ENCODE measurements at places on chromosomes 11 and 22.
A peak's percentile ranks its signal among the peaks of the same experiment; 100 is the strongest.

DNA sequence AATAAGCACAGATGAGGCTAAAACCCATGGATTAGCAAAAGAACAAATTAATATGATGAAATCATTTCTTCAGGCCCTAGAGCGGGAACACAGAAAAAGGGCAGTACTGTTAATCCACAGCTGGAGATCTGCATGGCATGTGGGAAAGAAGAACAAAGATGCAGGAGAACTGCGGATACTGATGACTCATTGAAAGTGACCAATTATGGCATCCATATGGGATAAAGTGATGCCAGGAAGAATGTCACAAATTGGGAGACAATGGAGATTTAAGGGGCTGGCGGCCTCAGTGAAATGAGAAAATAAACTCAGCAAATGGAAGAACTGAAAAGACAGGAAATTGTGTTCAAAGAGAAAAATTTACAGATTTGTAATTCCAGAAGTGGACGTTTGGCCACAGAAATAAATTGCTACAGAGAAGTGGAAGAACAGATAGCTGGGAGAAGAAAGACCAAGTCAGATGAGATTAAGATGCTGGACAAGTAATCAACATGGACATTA, 39.4 kb downstream of the SIK3 start:
- DNase-seq, result no peak

- no peak for DNase-seq
Measured at GRCh38 chr11:224424-224823, 11.7 kb downstream of the SIRT3 start.

DNA sequence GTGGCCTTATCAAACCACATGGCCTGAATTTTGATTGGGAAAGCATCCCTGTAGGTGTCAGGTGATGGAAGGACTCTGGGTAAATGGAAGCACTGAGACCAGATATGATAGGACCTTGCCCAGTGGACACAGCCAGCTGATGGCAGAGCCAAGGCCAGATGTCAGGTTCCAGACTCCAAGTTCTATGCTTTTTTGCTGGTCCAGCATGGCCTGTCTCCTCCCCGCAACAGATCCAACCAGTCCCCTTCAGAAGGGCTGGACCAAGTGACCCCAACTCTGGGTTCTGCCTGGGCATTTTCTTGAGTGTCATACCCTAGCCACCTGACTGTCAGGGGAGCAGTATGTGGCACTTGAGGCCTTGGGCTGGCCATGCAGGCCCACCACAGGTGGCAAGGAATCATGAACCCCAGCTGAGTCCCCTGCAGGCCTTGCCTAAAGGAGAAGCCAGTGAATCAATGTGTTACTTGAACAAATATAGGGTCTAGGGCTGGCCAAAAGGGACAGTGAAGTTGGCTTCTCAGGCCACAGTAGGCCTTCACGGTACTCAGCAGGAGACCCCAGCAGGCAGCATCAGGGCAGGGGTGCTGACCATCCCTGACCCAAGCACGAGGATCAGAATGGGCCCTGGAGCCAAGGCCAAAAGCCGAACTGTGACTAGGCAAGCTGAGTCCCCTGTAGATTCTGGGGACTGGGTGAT, 27.1 kb downstream of the KCNQ1OT1 start:
- no peak for DNase-seq

DNA sequence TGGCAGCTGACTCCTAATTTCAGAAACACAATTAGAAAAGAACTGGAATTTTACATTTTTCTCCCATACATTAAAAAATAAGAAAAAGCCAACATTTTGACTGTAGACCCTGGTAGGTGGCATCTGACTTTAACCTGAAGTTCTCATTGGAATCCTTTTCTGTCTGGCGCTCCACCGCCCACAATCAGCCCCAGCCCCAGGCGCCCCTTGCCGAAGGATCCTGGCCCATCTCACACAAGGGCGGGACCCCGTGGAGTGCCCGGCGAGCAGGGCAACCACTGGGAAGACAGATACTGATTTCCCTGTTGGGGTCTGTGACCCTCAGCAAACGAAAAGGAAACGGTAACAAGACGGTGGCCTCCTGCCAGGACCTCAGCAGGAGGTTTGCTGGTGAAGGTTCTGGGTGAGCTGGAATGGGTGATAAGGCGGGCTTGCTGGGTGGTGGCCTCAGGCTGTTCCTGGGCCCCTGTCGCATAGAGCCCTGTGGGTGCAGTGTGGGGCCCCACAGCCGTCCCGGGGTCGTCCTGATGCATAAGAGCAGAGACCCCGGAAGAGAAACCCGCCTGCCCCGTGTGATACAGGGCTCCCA, 15.7 kb downstream of the TSPO start:
- no peak for DNase-seq

DNA sequence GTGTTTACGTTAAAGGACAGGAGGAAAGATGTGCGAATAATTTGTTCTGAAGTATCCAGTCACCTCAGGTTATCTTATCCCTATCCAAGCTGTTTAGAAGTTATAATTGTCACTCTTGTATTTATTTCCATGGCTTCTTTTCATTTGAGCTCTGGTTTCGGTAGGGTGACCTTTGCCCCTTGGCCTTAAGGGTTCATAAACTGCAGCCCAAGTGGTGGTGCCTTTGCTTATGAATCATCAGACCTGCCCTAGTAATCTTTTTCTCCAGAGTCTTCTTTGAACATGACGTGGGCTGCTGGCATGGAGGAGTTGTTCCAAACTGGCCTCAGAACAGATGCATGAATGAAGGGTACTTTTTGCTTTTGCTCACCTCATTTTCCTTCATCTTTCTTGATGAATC, 6.5 kb upstream of the CRYBB3 start:
- no peak for DNase-seq

DNA sequence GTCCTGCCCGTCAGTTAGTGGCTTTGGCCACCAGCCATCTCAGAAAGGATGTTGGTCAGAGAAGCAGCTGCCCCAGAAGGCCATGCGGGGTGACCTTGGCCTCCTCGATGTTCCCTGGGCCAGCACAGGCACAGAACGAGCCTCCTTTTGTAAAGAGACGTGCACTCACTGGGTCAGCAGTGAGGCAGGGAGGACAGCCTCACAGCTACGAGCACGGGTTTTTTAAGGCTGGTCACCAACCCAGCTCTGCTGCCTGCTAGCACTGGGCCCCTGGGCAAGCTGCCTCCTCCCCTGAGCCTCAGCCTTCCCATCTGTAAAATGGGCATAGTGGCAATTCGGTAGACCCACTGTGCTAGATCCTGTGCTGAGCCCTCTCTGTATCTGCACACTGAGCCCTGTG, 10.8 kb downstream of the IGLL1 start:
- DNase-seq, result no peak

GRCh38 chr22:26502688-26503561, 9.3 kb downstream of the TFIP11 start:
- DNase-seq, result peak; percentile 22

- DNase-seq, result no peak
Measured at GRCh38 chr11:133134314-133135173, 397.8 kb downstream of the OPCML start.

DNA sequence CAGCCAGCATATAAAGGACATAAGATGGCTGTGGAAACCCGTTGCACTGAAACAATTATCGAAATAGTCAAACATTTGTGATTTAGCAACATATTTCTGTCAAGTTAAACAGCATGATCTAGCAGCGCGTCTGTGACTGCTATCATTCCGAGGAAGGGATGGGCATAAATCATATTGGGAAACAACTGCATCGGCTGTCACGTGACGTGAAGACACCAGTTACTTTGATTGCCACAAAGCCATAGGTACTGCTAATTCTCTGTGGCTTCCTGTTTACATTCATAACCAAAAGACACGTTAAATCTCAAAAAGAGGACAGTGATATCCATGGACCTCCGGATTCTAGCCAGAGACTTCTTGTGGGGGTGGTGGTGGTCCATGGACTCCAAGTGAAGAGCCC, 87.8 kb downstream of the CACNA1I start:
- no peak for DNase-seq

DNA sequence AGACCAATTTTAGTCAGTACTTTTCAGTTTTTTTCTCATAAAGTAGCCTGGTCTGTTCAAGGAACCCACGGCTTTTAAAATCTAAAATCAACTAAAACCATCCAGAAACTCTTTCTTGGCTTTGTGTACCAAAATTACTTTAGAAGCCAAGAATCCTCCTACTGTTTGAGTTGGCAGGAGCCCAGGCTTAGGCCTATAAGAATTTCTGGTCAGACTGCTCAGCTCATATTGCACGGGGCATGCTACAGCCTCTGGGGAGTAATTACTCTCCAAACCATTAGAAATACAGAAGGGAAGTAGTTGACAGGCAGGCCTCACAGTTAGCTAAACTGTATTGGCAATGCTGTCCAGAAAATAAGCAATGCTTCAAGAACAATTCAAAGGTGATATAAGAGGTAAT, 1862.9 kb upstream of the RAG2 start:
- no peak for DNase-seq

DNA sequence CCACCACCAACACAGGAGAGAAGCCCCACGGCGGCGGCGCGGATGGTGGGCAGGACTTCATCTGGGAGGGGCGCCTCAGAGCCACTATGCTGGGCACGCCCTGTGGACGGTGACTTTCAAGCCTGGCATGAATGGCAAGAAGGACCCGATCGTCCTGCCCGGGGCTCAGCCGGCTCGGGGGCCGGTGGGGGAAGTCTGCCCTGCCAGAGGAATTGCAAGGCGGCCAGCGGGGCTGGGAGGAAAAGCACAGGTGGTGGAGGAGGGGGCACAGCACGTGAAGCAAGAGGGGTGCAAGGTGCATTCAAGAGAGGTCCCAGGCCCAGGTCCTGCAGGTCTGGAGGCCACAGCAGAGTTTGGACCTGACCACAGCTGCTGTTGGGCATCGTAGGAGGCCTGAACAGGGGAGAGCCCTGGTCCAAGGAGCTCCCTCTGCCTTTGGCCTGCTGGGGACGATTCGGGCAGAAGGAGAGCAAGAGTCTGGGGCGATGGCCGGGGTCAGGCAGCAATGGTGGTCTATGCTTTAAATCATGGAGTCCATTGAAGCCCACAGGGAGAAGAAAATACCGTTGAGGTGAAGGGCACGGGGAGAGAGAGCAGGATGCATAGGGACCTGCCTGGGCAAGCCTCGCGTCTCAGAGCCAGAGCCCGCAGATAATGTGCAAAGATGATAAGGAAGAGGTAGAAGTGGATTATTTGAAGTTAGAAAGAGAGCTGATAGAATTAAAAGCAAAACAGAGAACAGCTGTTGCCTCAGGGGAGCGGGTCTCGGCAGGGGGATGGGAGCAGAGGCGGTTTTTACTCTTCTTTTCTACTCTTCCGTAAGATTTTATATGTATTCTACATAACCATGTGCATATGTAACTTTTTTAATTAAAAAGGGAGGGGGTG, 82.6 kb upstream of the SHISAL1 start:
- no peak for DNase-seq

- DNase-seq, result no peak
Measured at GRCh38 chr11:35610631-35611030, 7.6 kb upstream of the FJX1 start.

DNA sequence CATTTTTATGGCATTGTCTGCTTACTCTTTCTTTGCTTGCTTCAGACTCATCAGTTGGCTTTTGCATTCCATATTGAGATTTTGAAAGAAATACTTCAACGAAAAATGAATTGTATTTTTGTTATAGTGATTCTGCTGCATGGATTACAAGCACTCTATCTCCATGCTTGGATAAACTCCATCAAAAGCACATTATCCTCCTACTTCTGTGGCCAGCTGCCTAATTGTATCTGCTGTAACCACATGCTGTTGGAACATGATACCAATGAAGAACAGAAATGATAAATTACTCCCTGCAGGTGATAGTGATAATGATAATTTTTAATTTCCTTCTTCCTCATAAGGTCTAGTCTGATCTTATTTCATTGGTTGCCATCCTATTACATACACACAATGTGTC, 100.8 kb downstream of the PRMT3 start:
- DNase-seq, result no peak

DNA sequence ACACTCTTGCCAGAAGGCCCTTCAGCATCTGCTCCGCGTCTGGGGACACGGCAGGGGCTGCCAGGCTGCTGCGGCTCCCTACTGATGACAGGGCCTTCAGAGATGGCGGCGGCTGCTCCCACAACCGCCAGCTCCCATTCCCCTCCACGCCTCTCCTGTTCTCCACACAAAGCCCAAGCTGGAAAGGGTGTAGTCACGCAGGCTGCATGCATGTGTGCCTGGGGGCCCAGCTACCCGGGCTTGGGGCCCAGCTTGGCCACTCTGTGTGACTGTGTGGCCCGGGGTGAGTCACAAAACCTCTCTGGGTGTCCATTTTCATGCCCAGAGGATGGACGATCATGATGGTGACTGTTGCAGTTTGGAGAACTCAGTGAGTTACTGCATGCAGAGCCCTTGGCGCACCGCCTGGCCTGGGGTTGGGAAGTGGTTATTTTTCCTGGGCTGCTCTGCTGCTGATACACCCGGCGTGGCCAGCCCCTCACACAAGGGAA, 31.7 kb upstream of the PARVB start:
- DNase-seq, result no peak

- no peak for DNase-seq
Measured at GRCh38 chr11:109197656-109198055, 224.3 kb upstream of the C11orf87 start.

- no peak for DNase-seq
Measured at GRCh38 chr11:46315783-46316563, 31.3 kb upstream of the DGKZ start.

DNA sequence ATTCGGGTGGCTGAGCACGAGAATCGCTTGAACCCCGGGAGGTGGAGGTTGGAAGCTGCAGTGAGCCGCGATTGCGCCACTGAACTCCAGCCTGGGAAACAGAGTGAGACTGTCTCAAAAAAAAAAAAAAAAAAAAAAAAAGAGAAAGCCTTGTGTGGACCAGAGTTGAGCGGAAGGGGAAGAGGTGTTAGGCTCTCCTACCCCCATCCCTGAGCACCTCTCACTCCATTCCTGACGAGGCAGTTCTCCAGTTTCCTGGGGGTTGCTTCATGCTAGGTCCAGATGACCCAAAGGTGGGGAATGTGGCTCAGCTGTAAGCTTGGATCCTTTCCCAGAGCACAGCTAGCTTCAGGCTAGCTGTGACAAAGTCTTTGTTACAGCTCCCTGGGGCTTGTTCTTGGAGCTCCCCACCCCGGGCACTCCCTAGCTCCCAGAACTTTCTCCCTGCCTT, 8.8 kb upstream of the DNAL4 start:
- no peak for DNase-seq

DNA sequence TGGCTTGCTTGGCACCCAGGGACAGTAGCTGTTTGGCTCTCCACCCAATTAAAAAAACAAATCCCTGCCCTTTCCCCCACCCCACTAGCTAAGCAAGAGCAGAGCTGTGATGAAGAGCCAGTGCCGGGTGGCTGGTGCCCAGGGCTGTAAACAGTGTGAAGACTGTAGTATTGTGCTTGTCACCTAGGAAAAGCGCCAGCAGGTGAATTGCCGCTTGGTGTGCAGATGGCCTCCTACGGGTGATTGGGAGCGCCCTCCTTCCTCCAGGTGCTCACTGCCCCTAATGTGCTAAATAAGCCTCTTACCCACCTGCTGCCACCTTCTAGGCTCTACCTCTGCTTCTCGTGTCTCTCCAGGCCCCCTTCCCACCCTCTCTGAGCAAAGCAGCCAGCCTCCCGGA, 18.4 kb upstream of the RAPSN start:
- no peak for DNase-seq

- peak; percentile 58 for DNase-seq
Measured at GRCh38 chr11:77047007-77047927, 13.1 kb downstream of the B3GNT6 start.

Data from activated CD8-positive, alpha-beta memory T cell treated with anti-CD3 and anti-CD28 coated beads for 1 hour (primary cell).